ENCODE measurements at places on chromosomes 7 and 10.

GRCh38 chr10:101031128-101031795 is at the start of the genes PDZD7 and SFXN3:
TSS of gene PDZD7 (minus strand) at chr10:101031129. CDS start at chr10:101030219, 910 bp downstream.
TSS of gene SFXN3 (plus strand) at chr10:101031234. CDS start at chr10:101034695, 3,461 bp downstream.
- peak; percentile 87 for DNase-seq

DNA sequence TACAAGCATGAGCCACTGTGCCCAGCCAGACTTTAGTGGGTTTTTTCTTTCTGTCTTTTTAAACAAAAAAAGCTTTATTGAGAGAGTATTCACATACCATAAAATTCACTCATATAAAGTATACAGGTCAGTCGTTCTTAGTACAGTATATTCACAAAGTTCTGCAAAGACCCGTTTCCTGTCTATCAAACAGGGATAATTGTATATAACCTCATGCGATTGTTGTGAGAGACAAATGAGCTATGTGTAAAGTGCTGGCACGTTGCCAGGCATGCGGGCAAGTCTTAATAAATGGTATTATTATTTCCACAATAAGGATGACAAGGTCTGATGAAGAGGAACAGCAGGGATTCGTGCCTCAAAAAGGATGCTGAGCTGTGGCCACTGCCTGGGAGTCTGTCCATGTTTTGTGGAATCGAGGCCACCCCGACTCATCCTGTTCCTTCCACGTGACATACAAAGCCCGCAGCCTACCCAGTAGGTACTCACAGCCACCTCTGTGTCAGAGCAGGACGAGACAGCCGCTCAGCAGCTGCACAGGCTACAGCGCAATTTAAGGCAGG is 51.6 kb downstream of the SMKR1 start:
- DNase-seq, result peak; percentile 7

GRCh38 chr7:139105484-139105883 is 4.0 kb downstream of the ZC3HAV1 start:
- DNase-seq, result no peak

- DNase-seq, result no peak
Observed at GRCh38 chr7:158345731-158346130, 241.9 kb downstream of the PTPRN2 start.

DNA sequence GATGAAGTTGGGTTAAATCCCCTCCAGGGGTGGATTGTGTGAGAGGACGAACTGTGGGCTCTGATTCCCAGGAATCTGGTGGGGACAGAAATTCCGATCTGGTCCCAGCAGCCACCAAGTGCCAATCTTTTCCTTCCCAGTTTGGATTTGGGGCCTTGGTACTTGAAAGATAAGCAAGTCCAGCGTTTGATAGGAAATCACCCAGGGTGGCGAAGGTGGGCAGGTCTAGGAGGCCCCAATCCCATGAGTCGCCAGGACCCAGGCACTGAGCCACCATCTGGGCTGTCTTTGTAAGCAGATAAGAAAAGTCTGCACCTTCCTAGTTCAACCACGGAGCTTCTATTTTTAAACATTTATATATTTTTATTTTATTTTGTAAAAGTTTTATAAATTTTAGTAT is 122.6 kb upstream of the LSM8 start:
- no peak for DNase-seq

DNA sequence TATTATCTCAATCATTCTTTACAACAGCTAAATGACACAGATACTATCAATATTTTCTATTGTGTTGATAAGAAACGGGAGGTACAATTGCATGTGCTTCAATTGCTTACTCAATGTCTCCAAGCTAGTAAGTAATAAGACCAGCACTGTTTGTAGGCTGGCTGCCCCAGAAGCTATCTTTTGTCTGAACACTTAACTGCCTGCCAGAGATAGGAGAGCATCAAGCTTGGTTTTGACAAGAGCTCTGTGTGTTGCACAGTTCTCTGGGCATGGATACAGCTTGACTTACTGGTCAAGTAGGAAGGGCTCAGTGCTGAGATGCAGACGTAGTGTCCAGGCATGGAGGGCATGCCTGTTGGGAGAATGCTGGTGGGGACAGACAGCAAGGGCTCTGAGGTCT is 26.3 kb upstream of the CAPZA2 start:
- no peak for DNase-seq

DNA sequence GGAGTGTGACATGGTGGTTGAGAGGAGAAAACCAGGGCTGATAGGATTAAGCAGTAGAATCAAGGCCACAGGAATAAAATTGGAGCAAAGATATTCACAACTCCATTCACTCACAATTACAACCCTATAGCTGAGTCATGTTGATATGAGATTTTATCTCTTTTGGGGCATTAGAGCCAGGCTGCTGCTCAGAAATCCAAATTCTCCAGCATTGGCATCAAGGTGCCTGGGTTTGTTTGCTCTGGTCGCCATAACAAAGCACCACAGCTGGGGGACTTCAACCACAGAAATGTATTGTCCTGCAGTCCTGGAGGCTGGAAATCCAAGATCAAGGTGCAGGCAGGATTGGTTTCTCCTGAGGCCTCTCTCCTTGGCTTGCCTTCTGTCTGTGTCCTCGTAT is 52.5 kb upstream of the GRB10 start:
- DNase-seq, result no peak

DNA sequence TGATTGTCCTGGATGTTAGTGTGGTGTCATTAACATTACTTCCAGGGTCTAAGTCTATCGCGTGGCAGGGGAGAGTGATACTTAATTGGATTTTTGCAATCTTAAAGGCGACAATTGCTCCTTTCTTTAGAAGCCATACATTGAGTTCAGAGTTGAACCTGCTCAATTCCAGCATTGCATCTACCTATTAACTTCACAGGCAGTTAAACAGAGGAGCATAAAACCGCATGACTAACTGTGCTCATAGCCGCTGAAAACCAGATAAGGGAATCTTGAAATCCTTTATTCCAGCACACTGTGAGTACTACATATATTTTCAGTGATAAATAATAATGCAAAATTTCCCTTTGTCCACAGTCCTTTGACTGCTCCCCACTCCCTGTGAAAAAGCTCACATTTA is 255.3 kb downstream of the STK31 start:
- DNase-seq, result no peak

DNA sequence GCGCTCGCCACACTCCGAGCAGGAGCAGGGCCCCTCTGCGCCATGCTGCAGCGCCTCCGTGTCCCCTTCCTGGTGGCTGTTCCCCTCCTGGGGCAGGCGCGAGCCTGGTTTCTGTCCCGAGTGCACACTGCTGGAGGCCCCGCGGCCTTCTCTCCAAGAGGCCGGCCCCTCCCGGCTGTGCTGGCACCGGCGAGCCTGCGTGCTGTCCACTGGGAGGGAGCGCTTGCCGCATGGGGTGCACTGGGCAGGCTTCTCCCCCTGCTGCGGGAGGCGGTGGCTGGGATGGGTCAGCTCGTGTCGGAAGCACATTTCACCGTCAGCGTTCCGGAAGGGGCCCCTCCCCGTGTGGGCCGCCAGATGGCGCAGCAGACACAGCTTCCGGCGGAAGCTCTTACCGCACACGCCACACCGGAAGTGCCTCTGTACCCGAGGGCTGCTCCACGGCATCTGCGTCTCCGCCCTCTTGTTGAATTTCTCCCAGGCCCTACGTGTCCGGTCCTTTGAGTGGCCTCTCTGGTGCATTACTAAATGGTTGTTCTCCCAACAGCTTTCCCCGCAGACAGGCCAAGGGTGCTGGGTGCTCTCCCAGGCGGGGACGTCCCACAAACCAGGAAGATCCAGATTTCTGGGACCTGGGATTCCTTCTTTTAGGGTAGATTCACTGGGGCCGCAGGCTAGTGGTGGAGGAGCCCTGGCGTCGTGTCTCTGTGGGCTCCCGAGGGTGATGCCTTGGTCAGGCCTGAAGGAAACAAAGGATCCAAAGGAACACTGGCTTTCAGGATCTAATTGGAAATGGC is 18.7 kb downstream of the ZNF786 start:
- no peak for DNase-seq

GRCh38 chr10:74963549-74963948 is 137.1 kb downstream of the KAT6B start:
- DNase-seq, result no peak

GRCh38 chr10:10209167-10209566 is 808.5 kb upstream of the CELF2 start:
- peak; percentile 76 for DNase-seq

- no peak for DNase-seq
Observed at GRCh38 chr10:47027108-47027783, 116.0 kb downstream of the PTPN20 start.

DNA sequence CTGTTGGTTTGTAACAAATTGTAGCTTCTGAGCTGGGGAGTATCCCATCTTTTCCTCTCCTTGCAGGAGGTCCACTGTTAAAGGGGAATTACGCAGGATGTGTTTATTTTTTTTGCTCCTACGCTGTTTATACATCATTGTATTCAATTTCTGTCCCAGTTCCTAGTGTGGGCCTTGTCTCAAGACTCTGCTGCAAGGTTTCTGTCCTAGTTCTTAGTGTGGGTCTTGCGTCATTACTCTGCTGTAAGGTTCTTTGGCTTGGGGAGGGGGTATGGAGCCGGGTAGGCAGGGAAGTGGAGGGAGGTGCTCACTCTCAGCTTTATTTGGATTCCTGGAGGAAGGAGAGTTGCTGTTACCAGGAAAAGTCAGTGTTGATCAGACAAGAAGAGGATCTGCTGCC is 64.0 kb upstream of the TRIM8 start:
- DNase-seq, result no peak

- no peak for DNase-seq
Observed at GRCh38 chr10:117967149-117967650, 79.5 kb downstream of the RAB11FIP2 start.

DNA sequence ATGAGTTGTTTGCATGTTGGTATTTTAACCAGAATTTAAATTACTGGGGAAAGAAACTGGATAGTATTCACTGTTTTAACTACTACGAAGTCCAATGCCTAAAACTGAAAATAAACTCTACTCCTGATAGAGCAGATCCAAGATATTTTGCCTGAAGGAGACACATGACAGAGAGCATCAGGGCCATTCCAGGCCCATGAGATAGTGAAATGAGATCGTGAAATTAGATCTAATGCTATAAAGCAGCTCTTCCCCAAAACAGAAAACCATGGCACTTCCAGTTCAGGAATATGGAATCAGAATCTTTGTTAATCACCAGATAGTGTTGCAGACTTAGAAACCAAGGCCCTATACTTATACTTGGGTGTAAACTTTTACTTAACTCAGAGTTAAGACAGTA is 124.3 kb upstream of the CACNA2D1 start:
- no peak for DNase-seq

DNA sequence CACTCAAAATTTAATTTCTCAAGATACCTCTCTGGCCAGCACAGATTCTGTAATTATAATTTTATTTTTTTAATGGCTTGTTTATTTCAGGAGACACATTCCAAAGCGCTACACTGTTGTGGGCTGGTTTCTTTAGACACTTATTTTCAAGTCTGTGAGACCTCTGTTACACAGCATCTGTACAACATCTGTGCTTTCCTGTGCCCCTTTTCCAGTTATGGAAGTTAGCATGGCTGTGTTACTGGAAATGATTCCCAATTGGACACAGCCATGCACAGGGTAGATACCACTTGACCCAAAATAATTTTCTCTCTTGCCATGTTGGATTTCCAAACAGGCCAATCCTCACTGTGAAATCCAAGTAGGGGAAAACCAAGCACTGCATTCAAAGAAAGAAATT is 172.3 kb upstream of the ADCY1 start:
- no peak for DNase-seq

- no peak for DNase-seq
Observed at GRCh38 chr10:11396311-11396955, 215.0 kb downstream of the USP6NL start.

- DNase-seq, result no peak
Observed at GRCh38 chr7:69433081-69433480, 165.2 kb upstream of the AUTS2 start.

DNA sequence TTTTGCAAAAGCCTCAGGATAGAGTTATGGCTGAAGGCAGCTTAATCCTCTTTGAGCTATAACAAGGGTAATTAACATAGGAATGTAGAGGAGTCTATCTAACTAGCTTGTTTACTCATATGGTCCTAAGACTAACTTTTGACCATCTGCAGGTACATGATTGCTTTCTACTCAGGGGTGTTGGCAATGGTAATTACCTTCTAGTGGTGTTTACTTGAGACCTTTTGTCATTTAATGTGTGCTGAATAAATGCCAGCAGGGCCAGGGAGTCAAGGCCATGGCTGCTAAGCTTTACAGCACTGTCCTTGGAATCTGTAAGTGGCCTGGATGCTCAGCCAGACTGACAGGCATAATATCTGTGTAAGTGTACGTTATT is 1325.0 kb downstream of the XPNPEP1 start:
- no peak for DNase-seq

DNA sequence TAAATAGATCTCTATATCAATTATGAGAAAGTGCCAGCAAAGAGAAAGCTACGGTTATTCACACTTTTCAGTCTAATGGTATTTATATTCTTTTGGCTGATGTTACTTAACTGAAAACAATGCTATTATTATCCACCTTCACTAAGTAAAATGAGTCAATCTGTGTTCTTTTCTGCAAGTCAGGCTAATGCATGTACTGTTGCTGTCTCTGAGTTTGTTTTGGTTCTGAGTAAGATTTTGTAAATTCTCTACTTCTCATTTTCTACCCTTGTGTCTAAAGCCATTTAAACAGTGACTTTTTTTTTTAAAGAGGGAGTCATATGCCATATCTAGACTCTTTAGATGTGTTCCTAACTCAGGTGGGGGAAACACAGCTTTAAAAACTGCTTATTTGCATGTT is 7.5 kb downstream of the VWC2 start:
- DNase-seq, result no peak

GRCh38 chr7:150388709-150389531 is 9.8 kb downstream of the ZNF775 start:
- no peak for DNase-seq

- no peak for DNase-seq
Observed at GRCh38 chr7:3888096-3888495, 587.0 kb downstream of the SDK1 start.

GRCh38 chr7:66571568-66571967 is 57.1 kb upstream of the KCTD7 start:
- no peak for DNase-seq

DNA sequence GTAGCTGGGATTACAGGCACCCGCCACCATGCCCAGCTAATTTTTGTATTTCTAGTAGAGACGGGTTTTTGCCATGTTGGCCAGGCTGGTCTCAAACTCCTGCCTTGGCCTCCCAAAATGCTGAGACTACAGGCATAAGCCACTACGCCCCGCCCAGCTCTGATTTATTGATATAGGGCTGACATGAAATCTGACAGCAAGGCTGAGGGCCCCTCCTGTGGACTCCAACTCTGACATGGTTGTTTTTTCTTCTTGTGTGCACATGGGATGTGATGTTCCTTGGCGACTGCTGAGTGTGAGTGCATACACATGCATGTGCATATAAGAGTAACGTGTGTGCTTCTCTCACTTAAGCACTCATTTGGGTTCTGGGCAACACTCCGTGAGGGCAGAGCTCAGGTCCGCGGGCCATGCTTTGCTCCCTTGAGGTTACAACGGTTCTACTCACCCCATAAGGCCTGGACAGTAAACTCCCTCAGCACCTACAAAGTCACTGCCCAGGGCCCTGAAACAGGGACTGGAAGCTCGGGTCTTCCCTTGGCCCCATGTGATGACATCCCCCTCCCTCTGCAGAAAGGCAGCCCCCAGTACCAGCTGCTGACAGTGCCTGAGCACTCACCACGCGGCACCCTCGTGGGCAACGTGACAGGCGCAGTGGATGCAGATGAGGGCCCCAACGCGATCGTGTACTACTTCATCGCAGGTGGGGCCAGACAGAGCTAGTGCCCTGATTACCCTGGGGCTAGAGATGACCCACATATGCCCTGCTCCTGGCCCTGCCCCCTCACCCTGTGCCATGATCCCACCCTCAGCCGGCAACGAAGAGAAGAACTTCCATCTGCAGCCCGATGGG is 33.6 kb upstream of the VSIR start:
- no peak for DNase-seq
